ENCODE measurements at places on chromosomes 4 and X.
A peak's percentile ranks its signal among the peaks of the same experiment; 100 is the strongest.

GRCh38 chr4:31660916-31661315, 940.7 kb downstream of the PCDH7 start:
- DNase-seq, result no peak

DNA sequence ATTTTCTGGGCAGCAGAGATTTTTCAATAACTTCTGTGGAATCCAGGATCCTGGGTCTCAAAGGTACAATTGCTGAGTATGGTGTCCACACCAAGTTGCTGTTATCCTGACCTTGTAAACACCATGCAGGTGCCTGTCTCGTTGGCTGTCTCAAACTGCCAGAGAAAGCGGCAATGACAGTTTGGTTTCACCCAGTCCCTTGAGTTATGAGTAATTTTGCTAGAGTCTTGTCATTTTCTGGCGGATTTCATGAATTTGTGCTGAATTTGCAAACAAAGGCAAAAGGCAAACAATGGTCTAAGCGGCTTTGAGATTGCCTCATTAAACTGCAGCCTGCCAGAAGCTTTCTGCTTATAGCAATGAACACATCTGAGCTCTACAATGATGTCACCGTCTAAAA, 847.9 kb downstream of the RAB28 start:
- DNase-seq, result no peak

- DNase-seq, result no peak
Measured at GRCh38 chr4:37723067-37723466, 36.9 kb upstream of the RELL1 start.

GRCh38 chr4:88960576-88960975, 96.4 kb downstream of the FAM13A start:
- no peak for DNase-seq

DNA sequence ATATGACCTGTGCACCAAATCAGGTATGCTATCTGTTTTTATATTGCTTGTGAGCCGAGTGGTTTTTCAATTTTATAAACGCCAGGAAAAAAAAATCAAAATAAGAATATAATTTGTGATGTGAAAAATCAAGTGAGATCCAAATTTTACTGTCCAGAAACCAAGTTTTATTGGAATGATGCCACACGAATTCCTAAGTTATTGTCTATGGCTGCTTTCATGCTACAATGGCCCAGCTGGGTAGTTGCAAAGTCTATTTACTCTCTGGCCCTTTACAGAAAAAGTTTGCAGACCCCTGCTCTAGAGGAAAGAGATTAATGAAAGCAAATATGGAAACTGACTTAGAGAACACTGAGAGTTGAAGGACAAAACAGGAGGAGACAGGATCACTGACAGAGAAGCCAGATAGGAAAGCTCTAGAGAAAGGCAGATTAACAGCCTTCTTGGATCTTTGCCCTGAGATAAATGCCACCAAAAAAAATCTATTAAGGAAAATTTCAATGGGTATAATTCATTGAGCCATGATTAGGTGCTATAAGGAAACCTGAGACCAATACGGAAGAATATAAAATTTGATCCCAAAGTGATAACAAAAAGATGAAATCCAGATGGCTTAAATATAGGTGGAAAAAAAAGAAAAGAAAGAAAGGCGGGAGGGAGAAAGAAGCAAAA, 29.8 kb downstream of the PRSS12 start:
- DNase-seq, result no peak

DNA sequence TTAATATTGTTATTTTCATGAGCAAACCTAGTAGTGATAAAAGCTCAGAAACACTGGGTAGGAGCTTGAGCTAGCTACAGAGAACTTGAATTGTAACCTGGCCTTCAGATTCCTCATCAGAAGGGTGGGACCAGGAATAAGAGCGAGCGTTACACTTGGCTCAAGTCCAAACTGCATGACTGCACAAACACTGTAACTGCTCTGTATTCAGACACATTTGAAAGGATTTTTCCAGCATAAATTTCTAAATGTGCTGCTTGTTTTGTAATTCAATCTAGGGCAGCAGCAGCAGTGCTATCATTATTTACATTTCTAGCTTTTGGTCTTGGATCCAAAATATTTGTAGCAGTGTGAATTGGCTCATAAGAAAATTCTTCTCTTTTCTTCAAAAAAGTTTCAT, 133.0 kb upstream of the TMLHE start:
- DNase-seq, result no peak

GRCh38 chr4:1683736-1684505, at the start of gene FAM53A:
TSS of gene FAM53A (minus strand) at chr4:1684313. CDS start at chr4:1668741, 15,572 bp downstream.
- peak; percentile 92 for DNase-seq

DNA sequence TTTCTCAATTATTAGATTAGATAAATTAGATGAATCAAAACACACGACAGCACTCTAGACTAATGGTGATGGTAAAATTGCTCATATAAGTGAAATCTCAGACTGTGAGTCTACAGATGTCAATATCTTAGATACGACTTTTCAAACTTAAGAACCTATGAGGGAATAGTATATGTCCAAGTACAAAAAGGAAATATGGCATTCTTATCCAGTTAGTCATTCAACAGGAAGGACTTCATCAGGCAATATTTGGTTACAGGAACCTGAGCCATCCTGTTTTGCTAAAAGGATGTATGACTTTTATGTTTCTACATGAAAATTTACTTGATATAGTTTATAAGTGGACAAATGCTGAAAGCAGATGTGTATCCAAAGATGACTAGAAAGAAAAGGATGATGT, 107.0 kb downstream of the CT47B1 start:
- DNase-seq, result no peak

DNA sequence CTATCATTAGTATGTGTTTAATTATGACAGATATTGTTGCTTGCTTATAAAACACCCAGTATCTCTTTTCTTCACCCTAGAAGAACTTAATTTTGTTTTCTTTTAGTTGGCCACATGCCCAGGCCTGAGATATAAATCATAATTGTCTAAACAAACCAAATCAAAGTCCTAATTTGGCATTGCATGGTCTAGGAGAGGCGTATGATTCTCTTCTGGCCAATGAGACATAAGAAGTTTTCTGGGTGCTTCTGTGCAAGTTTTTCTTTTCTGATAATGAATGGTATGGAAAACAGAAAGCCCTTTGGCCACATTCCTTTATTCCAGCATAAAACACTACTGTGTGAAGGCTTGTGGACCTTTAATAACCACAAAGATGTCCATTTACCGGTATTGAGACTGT, 192.9 kb upstream of the CTSO start:
- DNase-seq, result no peak

- no peak for DNase-seq
Measured at GRCh38 chrX:38538134-38538533, 23.2 kb upstream of the TSPAN7 start.

GRCh38 chrX:920234-920799, 289.7 kb downstream of the SHOX start:
- DNase-seq, result no peak

DNA sequence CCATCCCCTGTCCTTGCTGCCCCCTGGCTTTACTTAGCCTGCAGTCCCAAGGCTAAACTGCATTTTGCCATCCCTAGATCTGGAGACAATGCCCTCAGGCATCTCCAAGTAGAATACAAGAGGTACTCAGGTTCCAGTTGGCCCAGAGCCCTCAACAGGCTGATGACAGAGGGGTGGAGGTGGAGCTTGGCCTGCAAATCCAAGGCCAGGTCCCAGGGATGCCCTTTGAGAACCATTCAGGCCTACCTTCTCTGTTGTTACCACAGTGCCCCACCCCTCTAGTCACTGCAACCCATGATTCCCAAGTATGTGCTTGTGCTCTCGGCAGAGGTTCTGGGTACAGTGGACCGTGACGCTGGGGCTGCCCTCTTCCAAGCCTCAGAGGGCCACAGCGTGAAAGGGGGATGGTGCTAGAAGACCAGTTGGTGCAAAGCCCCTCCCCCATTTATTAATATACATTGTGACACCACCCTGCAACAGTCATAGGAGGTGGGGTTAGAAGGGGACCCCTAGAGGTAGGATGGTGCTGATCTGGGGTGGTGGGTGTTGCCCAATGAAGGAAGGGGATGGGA, 6.4 kb upstream of the UBA1 start:
- DNase-seq, result no peak

DNA sequence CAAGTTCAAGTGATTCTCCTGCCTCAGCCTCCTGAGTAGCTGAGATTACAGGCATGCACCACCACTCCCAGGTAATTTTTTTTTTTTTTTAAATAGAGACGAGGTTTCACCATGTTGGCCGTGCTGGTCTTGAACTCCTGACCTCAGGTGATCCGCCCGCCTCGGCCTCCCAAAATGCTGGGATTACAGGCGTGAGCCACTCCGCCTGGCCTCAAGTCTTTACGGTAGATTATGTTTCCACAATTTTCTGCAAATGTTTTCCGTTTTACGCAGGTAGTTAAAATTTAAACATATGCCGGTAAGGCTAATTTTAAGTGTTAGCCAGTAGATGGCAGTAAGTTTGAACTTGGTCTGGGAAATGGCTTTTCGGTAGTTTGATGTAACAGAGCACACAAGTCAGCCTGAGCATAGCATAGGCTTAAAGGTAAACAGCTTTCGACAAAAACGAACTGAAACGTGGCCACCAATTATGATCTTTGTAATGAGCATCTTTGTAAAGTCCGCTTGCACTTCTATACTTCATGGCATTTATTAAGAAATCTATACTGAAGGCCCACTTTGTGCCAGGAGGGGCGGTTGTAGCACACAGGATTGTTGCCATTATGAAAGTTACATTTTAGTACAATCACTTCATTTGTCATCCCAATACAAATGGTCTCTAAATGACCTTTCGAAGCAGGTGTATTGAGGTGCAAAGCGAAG, 31.1 kb downstream of the CCKAR start:
- no peak for DNase-seq

GRCh38 chr4:124025428-124025827, 628.8 kb downstream of the SPRY1 start:
- DNase-seq, result no peak

DNA sequence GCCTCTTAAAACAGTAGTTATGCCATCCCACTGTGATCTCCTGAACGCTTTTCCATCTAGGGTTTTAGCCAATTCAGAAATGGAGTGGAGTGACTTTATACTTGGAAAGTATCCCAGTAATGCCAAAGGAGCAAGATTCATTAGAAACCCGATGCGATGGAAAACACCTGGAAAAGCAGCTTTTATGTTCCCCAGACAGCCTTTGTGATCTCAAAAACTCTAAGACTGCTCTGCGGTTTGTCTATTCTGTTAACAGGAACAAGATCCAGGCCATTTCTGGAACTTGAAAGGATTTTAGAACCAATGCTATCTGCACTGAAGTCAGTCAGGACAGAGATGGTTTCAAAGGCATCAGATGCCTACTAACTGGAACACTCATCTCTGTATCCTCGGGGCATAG, 145.1 kb downstream of the APBB2 start:
- no peak for DNase-seq

GRCh38 chr4:54941994-54942552, 183.3 kb downstream of the KDR start:
- DNase-seq, result no peak

- no peak for DNase-seq
Measured at GRCh38 chr4:142703694-142704309, 142.3 kb downstream of the INPP4B start.

DNA sequence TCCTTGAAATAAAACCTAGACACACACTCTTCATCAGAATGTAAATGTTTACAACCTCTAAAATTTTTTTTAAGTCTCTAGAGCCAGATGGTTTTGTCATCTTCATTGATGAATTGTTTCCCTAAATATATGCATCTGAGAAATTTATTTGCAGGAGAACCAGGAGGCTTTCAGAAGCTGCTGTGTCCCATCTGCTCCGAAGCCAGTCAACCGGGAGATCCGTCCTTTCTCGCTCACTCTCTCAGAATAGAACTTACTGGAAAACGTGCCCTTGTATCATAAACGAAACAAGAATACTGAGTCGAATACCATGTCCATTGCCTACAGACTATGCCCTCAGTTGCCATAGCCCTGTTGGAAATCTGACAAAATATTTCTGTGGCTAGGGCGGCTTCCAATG, 103.5 kb downstream of the SLC34A2 start:
- no peak for DNase-seq

- DNase-seq, result no peak
Measured at GRCh38 chr4:91958596-91958995, 345.2 kb upstream of the GRID2 start.

DNA sequence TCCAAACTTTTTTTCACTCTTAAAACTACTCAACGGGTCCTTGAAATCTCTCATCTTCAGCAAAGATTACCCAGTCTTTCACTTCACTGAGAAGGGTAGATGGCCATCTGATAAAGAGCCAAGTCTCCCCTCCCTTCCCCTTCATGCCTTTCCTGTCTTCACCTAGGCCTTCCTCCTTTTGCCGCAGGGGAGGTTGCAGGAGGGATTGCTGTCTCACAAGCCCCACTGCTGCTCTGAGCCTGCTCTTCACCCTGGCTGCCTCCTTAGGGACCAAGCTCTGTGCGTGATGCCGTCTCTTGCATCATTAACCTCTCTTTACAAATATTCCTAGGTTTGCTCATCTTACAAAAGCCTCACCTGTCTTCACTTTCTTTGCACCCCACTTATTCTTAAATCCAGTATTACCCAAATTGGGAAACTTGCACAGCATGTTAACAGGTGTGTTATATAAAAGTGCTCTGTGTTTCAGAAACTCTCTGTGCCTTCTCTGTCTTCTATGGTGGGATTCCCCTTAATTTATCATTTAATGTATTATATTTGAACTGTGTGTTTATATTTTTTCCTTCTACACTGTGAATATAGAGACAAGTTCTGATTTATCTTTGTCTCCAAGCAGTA, 3.8 kb downstream of the ZFX start:
- no peak for DNase-seq

DNA sequence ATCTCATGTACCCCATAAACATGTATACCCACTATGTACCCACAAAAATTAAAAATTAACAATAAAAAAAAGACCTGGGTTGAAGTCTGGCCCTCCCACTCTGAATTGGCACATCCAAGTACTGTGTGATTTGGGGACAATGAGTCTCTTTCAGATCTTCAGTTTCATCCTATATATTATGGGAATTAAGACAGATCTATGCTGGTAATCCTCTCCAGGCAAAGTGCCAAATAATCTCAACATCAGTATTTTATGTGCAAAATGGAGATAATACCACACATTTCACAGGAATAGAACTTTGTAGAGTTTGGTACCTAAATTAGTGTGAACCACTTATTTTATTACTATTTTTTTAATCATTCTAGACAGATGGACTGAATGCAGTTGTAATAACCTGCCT, 11.0 kb upstream of the SCD5 start:
- DNase-seq, result no peak

- DNase-seq, result no peak
Measured at GRCh38 chr4:29081234-29081955, 1638.8 kb upstream of the PCDH7 start.

DNA sequence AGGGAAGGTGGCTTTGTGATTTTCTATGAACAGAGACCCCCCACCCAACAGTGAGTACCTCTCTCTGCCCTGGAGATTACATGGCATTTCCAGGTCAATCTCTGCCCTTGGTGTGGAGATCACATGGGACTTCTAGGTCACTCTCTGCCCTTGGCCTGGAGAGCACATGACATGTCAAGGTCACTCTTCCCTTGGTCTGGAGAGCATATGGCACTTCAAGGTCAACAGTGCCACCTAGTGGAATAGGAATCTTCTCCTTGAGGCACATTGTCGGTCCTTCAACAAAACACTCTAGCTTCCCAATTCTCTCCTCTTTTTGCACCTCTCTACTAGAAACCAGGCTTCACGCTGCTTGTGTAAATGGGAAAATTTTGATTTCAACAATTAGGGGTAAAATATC, 66.2 kb upstream of the TACR3 start:
- DNase-seq, result no peak
